Prostate gland (tissue), 2 donors: ENCODE measurements at places on chromosomes 4 and X.

DNA sequence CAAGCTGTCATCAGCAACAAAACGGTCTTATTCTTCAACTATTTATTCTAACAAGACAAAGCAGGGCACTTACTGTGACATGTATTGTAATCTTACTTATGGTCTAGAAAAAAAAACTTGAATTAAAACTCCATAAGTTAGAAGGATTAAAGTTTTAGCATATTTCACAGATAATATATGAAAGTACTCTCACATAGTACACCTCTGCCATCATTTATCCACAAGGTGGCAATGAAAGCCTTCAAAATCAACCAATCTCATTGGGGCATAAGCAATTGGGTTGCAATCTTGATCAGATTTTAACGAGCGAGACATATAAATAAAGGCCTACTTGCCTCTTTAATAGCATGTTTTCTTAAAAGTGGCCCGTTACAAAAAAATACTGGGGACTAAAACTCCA, 1382.9 kb downstream of the FAM133A start:
- no peaks in the 10 kb centered on the region for H3K27me3 ChIP-seq
- H3K36me3 ChIP-seq, result no peaks in the 10 kb centered on the region
- no peak overlapping the region for H3K4me3 ChIP-seq
- no peak for DNase-seq
- H3K4me1 ChIP-seq, result no peaks in the 10 kb centered on the region

DNA sequence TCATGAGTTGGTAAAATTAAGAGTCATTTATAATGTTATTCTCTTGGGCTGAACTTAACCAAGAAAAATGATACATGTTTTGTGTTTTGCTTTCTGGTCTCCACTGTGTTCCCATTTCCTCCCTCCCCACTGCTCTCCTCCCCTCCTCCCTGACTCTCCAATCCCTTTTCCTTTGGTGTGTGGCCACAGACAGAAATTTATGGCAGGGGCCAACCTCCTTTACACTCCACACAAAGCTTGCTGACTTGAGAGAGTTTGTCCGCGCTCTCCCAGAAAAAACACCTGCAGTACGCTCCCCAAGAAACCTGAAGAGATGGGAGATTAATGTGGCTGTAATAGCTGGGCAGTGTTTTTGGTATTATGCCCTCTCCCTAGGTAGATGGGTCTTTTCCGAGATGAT, 88.9 kb downstream of the ALPK1 start:
- H3K27me3 ChIP-seq, result no peaks in the 10 kb centered on the region
- no peak overlapping the region for H3K4me3 ChIP-seq
- no peak overlapping the region for H3K27ac ChIP-seq
- DNase-seq, result no peak

DNA sequence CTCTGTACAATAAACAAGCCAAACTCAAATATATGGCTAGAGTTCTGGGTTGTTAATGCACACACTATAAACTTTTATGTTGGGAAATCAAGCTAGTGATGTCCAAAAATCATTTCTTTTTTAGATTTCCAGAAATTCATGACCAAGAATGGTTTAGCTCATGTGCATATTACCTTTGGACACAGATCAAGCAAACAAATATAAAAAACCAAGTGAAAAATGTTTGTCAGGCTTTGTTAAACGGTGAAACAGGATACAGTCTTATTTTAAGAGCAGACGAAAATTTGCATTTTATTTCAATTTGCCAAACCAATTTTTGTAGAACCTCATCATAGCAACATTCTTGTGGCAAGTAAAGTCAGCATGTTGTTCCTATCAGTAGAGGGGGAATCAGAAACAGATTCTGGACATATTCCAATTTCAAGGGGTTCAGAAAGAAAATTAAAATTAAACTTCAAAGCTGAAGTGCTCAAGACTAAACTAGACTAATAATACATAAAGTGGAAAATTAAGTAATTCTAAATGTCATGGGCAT, 413.6 kb downstream of the TRIML1 start:
- H3K36me3 ChIP-seq, result no peaks in the 10 kb centered on the region
- H3K4me3 ChIP-seq, result no peak overlapping the region
- H3K4me1 ChIP-seq, result no peaks in the 10 kb centered on the region
- no peak for DNase-seq
- no peak overlapping the region for H3K27ac ChIP-seq
- no peaks in the 10 kb centered on the region for H3K27me3 ChIP-seq

DNA sequence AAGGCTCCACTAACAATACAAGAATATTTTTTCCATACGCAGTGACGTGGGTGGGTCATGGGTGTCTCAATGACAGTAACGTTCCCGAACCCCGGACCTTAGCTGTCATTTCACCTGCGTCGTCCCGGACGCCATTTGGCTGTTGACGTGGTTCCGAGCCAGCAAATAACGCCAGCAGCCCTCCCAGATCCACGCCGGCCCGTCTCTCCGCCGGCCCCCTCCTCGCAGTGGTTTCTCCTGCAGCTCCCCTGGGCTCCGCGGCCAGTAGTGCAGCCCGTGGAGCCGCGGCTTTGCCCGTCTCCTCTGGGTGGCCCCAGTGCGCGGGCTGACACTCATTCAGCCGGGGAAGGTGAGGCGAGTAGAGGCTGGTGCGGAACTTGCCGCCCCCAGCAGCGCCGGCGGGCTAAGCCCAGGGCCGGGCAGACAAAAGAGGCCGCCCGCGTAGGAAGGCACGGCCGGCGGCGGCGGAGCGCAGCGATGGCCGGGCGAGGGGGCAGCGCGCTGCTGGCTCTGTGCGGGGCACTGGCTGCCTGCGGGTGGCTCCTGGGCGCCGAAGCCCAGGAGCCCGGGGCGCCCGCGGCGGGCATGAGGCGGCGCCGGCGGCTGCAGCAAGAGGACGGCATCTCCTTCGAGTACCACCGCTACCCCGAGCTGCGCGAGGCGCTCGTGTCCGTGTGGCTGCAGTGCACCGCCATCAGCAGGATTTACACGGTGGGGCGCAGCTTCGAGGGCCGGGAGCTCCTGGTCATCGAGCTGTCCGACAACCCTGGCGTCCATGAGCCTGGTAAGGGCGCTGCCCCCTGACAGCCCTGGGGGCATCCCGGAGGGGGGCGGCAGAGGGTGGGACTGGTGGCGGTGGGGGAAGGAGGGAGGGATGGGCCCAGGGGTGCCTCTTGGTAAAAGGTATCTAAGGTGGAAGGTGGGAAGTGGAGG, at the start of gene CPE:
Gene CPE (plus strand): TSS at position 264 of the 933 bp plus-strand sequence. CDS start 214 bp downstream, at position 478.
- H3K27ac ChIP-seq, result peak within 1 kb of the TSS; percentile 93
- H3K4me3 ChIP-seq, result peak within 1 kb of the TSS; percentile 52
- H3K36me3 ChIP-seq, result no peaks in the 10 kb centered on the region

- H3K27ac ChIP-seq, result no peak overlapping the region
- H3K4me3 ChIP-seq, result no peak overlapping the region
- no peaks in the 10 kb centered on the region for H3K27me3 ChIP-seq
- no peaks in the 10 kb centered on the region for H3K36me3 ChIP-seq
- no peak for DNase-seq
Measured at GRCh38 chr4:176276710-176277109, 7.7 kb upstream of the ASB5 start.

GRCh38 chrX:30312858-30313257, 3.7 kb upstream of the NR0B1 start:
- no peak for DNase-seq
- no peaks in the 10 kb centered on the region for H3K4me1 ChIP-seq
- no peak overlapping the region for H3K27ac ChIP-seq
- H3K27me3 ChIP-seq, result no peaks in the 10 kb centered on the region

- H3K4me1 ChIP-seq, result no peaks in the 10 kb centered on the region
- no peak overlapping the region for H3K27ac ChIP-seq
- H3K36me3 ChIP-seq, result no peaks in the 10 kb centered on the region
- no peak for DNase-seq
- H3K4me3 ChIP-seq, result no peak overlapping the region
Measured at GRCh38 chr4:8112672-8113071, 45.9 kb downstream of the ABLIM2 start.

GRCh38 chrX:19705196-19705769, 182.1 kb downstream of the SH3KBP1 start:
- no peaks in the 10 kb centered on the region for H3K36me3 ChIP-seq
- DNase-seq, result no peak
- no peak overlapping the region for H3K27ac ChIP-seq
- no peaks in the 10 kb centered on the region for H3K4me1 ChIP-seq
- no peaks in the 10 kb centered on the region for H3K27me3 ChIP-seq

GRCh38 chrX:39928704-39929378, 168.9 kb downstream of the BCOR start:
- no peaks in the 10 kb centered on the region for H3K36me3 ChIP-seq
- no peak for DNase-seq
- H3K27me3 ChIP-seq, result no peaks in the 10 kb centered on the region

GRCh38 chr4:13821522-13821921, 194.0 kb upstream of the BOD1L1 start:
- DNase-seq, result no peak
- no peaks in the 10 kb centered on the region for H3K4me1 ChIP-seq
- no peak overlapping the region for H3K4me3 ChIP-seq

DNA sequence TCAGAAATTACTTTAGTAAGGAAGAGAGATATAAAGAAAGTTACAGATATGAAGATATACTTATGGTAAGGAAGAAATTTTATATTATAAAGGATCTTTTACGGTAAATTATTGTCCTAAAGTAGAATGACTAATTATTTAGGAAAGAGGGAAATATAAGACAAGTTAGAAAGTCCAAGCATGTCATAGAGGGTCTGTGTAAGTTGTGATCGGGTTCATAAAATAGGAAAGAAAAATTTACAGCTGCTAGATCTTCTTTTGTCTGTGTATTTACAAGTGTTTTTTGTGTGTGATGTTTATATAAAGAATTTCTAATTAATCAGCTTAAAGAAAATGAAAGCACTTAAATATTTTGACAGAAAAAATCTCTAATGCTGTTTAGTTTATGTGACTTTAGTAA, 1054.9 kb upstream of the DIAPH2 start:
- no peak overlapping the region for H3K27ac ChIP-seq
- H3K36me3 ChIP-seq, result no peaks in the 10 kb centered on the region
- H3K4me1 ChIP-seq, result no peaks in the 10 kb centered on the region

- no peaks in the 10 kb centered on the region for H3K36me3 ChIP-seq
- no peak overlapping the region for H3K27ac ChIP-seq
- no peak overlapping the region for H3K4me3 ChIP-seq
- H3K4me1 ChIP-seq, result no peaks in the 10 kb centered on the region
Measured at GRCh38 chr4:4631150-4631549, 89.3 kb upstream of the STX18 start.

GRCh38 chrX:2708021-2708420, 16.9 kb downstream of the CD99 start:
- no peak overlapping the region for H3K4me3 ChIP-seq
- H3K4me1 ChIP-seq, result peaks cover 27% of the 10 kb centered on the region
- DNase-seq, result no peak
- H3K27ac ChIP-seq, result no peak overlapping the region
- H3K27me3 ChIP-seq, result no peaks in the 10 kb centered on the region
- no peaks in the 10 kb centered on the region for H3K36me3 ChIP-seq

- no peaks in the 10 kb centered on the region for H3K4me1 ChIP-seq
- no peak overlapping the region for H3K27ac ChIP-seq
- H3K36me3 ChIP-seq, result no peaks in the 10 kb centered on the region
- H3K27me3 ChIP-seq, result no peaks in the 10 kb centered on the region
- no peak overlapping the region for H3K4me3 ChIP-seq
Measured at GRCh38 chr4:183288955-183289354, 31.1 kb downstream of the CLDN22 start.

DNA sequence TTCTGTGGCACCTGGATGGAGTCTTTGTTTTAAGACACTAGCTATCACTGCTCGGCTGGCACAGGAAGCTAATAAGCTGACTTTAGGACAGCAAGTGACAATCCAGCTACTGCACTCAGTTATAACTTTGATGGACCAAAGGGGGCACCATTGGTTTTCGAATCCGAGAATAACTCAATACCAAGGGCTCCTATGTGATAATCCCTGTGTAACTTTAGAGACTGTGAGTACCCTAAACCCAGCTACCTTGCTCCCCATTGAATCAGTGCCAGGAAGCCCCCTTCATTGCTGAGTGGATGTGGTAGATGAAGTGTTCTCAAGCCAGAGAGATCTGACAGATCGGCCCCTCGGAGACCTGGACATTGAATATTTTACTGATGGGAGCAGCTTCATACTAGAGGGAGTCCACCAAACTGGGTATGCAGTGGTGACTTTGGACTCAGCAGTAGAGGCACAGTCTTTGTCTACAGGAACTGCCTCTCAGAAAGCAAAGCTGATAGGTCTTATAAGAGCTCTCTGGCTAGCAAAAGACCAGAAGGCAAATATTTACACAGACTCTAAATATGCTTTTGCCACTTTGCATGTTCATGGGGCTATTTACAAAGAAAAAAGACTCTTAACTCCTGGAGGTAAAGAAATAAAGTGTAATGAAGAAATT, 35.5 kb upstream of the UGT2B7 start:
- no peaks in the 10 kb centered on the region for H3K36me3 ChIP-seq
- no peak overlapping the region for H3K27ac ChIP-seq
- no peak overlapping the region for H3K4me3 ChIP-seq
- DNase-seq, result no peak
- no peaks in the 10 kb centered on the region for H3K4me1 ChIP-seq

DNA sequence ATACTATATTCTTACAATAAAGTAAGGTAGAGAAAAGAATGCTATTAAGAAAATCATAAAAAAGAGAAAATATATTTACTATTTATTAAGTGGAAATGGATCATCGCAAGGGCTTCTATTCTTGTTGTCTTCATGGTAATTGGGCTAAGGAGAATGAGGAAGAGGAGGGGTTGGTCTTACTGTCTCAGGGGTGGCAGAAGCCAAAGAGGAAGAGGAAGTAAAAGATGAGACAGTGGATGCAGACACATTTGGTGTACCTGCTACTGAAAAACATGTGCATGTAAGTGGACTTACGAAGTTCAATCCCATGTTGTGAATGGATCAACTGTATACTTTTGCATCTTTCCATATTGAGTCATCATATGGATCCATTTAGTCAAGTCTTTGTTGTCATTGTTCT, 1502.1 kb upstream of the ADGRL3 start:
- H3K4me3 ChIP-seq, result no peak overlapping the region
- no peaks in the 10 kb centered on the region for H3K27me3 ChIP-seq
- H3K27ac ChIP-seq, result no peak overlapping the region

DNA sequence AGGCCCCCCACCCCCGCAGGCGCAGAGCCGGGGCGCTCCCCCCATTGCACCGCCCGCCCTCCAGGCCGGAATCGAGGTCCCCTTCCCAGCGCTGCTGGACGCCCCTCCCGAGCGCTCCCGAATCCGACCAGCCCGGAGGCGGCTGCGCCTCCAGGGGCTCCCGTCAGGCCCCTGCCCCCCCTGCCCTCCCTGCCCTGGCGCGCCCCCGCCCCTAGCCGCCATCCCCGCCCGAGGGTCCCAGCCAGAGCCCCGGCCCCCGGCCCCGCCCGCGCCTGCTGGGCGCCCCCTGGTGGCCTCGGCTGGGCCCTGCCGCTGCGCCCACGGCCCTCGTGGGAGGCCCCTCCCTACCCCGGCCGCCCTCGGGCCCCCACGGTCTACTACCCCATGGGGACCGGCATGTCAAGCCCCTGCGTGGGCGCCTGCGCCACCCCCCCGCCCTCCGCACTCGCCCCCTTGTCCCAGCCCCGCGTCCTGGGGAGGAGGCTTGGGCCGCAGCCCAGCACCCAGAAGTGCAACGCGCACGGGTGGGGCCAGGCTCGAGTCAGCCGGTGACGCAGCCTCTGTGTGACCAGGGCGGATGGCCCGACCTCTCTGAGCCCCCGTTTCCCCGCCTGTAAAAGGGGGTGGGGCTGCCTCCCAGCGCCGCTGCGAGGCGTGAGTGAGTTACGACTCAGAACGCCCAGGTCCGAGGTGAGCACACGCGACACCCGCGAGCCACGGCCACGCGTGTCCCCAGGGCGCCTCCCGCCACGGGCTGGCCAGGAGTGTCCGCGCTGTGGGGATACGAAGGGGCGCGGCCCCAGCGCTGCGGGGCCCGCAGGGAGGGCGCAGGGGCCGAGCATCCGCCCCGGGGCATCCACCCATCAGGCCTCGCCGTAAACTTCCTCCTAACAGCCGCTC, 104.9 kb downstream of the FAM53A start:
- no peaks in the 10 kb centered on the region for H3K36me3 ChIP-seq
- peak; percentile 17 for DNase-seq
- H3K27ac ChIP-seq, result peak overlapping the region; percentile 61
- H3K27me3 ChIP-seq, result no peaks in the 10 kb centered on the region
- peaks cover 6% of the 10 kb centered on the region for H3K4me1 ChIP-seq
- H3K4me3 ChIP-seq, result peak overlapping the region; percentile 45
